ENCODE measurements at places on chromosomes 2 and 18. TPM values are rescaled to one million over a fixed set of nuclear protein-coding genes. Genes with fewer than 3 reads are reported as not detected.

Gene GREB1
- not detected for total RNA-seq

Gene LIPG
- not detected for total RNA-seq

Gene LTBP1
- total RNA-seq, result 232 TPM

Gene TRABD2A
- 42.7 TPM for total RNA-seq

- no peaks in the 10 kb centered on the region for H3K4me1 ChIP-seq
- H3K36me3 ChIP-seq, result no peaks in the 10 kb centered on the region
- H3K4me3 ChIP-seq, result no peak overlapping the region
- no peak for DNase-seq
- 0 out of 2 replicates have a peak, but pooled peaks cover 2% of the 10 kb centered on the region for H3K27me3 ChIP-seq
Measured at GRCh38 chr2:15828576-15828975, 111.8 kb upstream of the MYCN start.

DNA sequence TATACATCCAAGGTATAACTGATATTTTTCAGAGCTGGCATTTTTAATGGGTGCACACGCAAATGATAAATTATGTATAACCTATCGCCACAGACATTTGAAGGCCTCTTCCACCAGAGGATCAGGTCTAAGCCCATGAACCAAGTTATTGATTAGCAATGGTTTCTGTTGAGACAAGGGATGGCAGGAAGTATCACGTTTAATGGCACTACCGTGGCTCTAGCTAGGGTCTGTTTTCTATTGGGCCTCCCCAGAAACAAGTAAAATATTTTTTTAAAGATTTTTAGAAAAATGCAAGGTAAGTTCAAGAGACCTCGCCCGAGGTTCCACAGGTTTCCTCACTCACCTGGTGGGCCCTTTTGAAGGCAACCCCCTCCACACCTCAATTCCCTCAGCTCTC, 667 bp downstream of the GFPT1 start:
- peak overlapping the region; percentile 91 for H3K4me3 ChIP-seq
- peaks cover 59% of the 10 kb centered on the region for H3K4me1 ChIP-seq
- no peaks in the 10 kb centered on the region for H3K27me3 ChIP-seq
- no peak for DNase-seq
- peak overlapping the region; percentile 60 for H3K27ac ChIP-seq

- no peak within 1 kb of the TSS for H3K4me3 ChIP-seq
- no peak within 1 kb of the TSS for H3K27ac ChIP-seq
- no peaks in the 10 kb centered on the region for H3K4me1 ChIP-seq
- H3K27me3 ChIP-seq, result no peaks in the 10 kb centered on the region
Measured at GRCh38 chr18:69947361-69948133, at the start of gene CD226. Gene CD226, minus strand, starts transcription at chr18:69947873. Its CDS starts 467 bp downstream, at chr18:69947406.

- peak overlapping the region; percentile 78 for H3K27ac ChIP-seq
- peaks cover 83% of the 10 kb centered on the region for H3K4me1 ChIP-seq
- H3K36me3 ChIP-seq, result peaks cover 10% of the 10 kb centered on the region
- no peak for DNase-seq
Measured at GRCh38 chr2:120861576-120862191, 126.0 kb downstream of the GLI2 start.

- H3K4me3 ChIP-seq, result peak overlapping the region; percentile 60
- H3K36me3 ChIP-seq, result peaks cover 35% of the 10 kb centered on the region
- peaks cover 95% of the 10 kb centered on the region for H3K4me1 ChIP-seq
- H3K27ac ChIP-seq, result peak overlapping the region; percentile 79
- DNase-seq, result peak; percentile 73
Measured at GRCh38 chr2:109560265-109560664, 53.5 kb downstream of the SEPTIN10 start.

DNA sequence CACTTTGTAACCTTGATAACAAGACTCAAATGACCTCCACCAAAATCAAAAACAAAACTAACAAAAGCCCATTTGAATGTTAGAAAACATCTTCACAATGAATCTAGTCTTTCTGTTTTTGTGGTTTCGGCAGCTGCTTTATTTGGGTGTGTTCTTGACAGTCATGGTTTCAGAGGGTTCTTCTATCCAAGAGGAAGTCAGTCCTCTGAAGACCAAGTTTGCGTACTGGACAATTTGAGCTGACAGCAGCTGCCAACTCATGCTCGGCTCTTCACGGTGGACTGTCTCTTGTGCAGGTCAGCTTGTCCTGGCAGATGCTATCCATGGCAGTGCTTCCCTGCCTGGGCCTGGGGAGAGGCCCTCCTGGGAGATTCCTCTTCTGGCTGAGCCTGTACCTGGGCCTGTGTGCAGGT, 91.0 kb downstream of the TMEM17 start:
- no peaks in the 10 kb centered on the region for H3K27me3 ChIP-seq
- H3K4me1 ChIP-seq, result peaks cover 26% of the 10 kb centered on the region
- no peaks in the 10 kb centered on the region for H3K36me3 ChIP-seq
- H3K27ac ChIP-seq, result no peak overlapping the region

DNA sequence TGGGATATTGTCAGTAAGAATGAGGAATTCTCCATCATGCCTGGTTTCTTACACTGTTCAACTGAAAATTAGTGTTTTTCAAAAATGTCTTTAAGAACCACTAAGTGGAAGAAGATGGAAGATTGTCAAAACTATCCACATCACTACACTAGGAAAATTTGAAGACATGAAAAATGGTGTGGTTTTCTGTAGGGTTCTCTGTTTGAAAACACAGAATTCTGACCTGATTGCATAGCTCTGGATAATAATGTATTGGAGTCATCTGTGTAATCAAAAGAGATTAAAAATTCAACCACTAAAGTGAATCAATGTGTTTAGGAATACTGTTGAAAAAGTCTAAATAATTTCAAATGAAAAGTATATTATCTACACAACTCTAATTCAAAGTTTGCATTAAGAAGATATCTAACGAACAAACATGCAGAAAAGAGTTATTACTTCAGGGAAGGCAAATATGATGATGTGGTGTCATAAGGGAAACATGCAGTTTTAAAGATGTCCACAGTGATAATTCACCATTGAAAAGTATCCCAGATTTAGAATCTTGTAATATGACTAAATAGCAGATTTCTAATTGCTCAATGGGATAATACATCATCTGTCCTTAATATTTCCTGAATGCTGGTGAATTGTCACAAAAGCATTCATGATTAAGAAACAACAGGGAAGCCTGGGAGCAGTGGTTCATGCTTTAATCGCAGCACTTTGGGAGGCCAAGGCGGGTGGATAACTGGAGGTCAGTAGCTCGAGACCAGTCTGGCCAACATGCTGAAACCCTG, 116.9 kb downstream of the ERBB4 start:
- H3K27me3 ChIP-seq, result no peaks in the 10 kb centered on the region
- H3K27ac ChIP-seq, result peak overlapping the region; percentile 75
- H3K4me3 ChIP-seq, result no peak overlapping the region

GRCh38 chr2:17664534-17664933, 89.1 kb downstream of the SMC6 start:
- peaks cover 25% of the 10 kb centered on the region for H3K4me1 ChIP-seq
- DNase-seq, result no peak
- no peaks in the 10 kb centered on the region for H3K27me3 ChIP-seq
- peaks cover 14% of the 10 kb centered on the region for H3K36me3 ChIP-seq
- H3K27ac ChIP-seq, result no peak overlapping the region

DNA sequence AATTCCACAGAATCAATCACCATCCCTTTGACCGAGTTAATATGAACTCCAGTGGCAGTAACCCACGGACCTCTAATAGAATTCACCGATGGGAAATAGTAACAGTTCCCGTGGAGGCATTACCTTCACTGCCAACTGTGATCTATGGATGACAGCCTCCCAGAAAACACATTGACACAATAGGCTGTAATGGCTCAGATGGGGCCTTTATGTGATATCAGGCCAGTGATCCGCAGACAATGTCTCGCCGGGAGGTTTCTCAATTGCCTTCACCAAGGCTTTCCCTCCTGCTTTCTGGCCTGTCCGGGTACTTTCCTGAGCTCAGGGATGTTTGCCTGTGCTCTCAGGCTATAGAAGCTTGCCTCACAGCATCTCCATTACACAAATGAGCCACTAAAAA, 34.4 kb upstream of the KLF7 start:
- H3K27me3 ChIP-seq, result no peaks in the 10 kb centered on the region
- H3K27ac ChIP-seq, result no peak overlapping the region
- H3K36me3 ChIP-seq, result no peaks in the 10 kb centered on the region
- H3K4me3 ChIP-seq, result no peak overlapping the region

GRCh38 chr2:222861411-222862105, 722 bp downstream of the ACSL3 start:
- H3K36me3 ChIP-seq, result no peaks in the 10 kb centered on the region
- no peak overlapping the region for H3K4me3 ChIP-seq
- H3K27ac ChIP-seq, result no peak overlapping the region

- peak overlapping the region; percentile 13 for H3K4me3 ChIP-seq
- peaks cover 30% of the 10 kb centered on the region for H3K4me1 ChIP-seq
- peak; percentile 79 for DNase-seq
- no peak overlapping the region for H3K27ac ChIP-seq
- H3K27me3 ChIP-seq, result peaks cover 54% of the 10 kb centered on the region
Measured at GRCh38 chr18:62329691-62330454, 4.8 kb downstream of the TNFRSF11A start.

All from HFFc6 (cell line).